ENCODE measurements at places on chromosomes 2 and 18.

- no peak for DNase-seq
Observed at GRCh38 chr2:35184471-35184870, 1171.1 kb upstream of the CRIM1 start.

DNA sequence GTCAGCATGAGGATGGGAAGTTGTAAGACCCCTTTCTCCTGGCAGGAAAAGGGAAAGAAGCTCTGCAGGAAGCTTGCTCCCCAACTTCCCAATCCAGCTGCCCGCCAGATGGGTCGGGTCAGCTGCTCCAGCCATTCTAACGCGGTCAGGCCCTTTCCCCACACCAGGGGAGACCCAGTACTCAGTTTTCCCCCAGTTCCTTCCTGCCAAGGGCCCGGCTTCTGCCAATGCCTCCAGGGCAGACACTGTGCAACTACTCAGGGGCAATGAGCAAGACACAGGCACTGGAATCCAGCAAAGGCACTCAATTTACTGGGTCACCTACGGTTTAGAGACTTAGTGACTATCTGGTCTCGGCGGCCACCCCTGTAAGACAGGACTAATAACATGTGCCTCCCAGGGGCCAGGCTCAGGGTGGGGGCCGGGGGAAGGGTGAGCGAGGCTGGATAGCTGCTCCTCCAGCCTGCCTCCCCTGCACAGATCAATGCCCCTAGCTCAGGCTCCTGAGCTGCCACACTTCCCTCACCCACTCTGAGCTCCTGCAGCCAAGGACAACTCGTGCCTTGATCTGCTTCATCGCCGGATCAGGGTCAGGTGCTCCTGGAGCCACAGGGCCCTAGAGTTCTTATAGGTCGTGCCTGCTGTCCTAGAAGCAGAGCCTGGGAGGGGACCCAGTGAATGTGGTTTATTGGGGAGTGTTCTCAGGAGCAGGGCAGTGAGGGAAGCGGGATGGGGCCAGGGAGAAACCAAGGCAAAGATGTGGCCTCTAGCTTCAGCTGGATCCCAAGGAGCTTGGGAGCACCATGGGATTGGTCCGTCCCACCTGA is 171.1 kb downstream of the ZFP36L2 start:
- DNase-seq = no peak

DNA sequence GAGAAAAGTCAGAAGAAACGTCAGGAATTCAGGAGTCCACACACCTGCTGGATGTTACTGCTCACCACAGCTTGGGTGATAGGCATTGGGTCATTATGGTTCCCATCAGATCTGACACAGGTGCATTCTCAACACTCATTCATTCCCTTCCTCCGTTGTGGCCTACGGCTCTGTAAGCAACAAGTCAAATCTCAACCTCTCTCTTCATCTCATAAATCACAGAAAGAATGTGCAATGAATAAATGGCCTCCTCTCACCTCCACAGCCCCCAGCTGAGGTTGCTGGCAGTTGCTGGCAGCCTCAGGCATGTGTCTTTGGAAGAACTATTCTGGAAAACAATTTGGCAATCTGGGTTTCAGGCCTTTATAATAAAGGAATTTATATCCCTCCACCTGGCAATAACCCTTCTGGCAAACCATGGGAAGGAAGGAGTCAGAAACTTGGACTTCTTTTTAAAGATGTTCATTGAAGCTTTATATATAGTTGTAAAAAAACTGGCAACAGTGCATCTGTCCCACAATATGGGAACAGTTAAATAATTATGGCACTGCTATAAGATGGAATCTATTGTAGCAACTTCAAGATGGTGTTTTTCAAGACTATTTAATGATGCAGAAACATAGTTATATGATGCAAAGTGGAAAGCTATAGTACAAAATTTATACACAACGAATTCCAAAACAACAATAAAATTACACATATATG is 175.4 kb downstream of the ANAPC1 start:
- no peak for DNase-seq

DNA sequence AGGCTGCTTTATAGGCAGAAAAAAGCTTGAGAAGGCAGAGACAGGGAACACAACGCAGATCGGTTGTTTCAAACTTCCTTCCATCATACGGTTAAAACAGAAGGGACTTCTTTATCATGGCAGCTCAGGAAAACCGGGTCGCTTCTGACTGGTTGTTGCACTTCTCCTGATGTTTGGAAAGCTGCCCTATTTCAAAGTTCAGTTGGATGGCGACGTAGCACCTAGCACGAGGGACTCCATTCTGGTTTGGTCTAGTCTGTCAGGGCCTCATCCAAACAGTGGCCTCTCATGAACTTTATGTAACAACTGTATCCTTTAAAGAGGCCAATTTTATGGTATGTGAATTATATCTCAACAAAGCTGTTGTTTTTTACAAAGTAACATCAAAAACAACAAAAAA is 210.1 kb upstream of the RAB12 start:
- DNase-seq = no peak

- no peak for DNase-seq
Observed at GRCh38 chr2:190948671-190949070, 65.3 kb downstream of the STAT1 start.

DNA sequence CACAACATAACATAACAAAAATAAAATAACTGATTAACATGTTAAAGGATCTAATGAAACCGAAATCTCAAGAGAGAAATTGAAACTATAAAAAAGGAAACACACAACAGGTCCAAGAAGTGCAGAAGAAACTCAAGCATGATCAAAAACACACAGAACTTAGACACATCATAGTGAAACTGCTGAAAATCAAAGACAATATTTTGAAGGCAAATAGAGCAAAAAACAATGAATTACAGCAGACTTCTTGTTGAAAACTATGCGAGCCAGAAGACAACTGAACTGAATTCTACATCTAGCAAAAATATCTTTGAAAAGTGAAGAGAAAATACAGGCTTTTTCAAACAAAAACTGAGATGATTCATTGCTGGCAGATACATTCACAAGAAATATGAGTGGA is 61.3 kb downstream of the UGP2 start:
- DNase-seq = no peak

- no peak for DNase-seq
Observed at GRCh38 chr2:163466331-163467250, 269.2 kb downstream of the FIGN start.

- no peak for DNase-seq
Observed at GRCh38 chr2:222105046-222105445, 193.8 kb downstream of the PAX3 start.

- DNase-seq = no peak
Observed at GRCh38 chr18:14974088-14974487, 226.1 kb downstream of the ANKRD30B start.

DNA sequence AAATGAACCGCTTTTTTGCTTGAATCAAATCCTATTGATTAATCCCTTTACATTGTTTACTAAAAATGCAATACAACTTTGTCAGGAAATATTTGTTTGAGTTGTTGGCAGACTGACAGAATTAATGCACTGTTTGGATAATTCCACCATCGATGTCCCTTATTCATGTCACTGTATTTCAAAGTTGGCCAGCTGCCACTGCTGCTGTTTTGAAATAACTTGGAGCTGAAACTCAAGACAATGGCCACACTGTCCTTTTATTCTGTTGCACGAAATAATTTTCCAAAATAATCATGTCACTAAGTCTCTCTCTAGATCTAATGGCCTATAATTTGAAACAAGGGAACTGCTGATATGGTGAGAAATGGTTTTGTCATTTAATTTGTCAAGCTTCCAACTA is 55.2 kb upstream of the PAX3 start:
- no peak for DNase-seq

- DNase-seq = no peak
Observed at GRCh38 chr2:100423631-100424030, 6.2 kb upstream of the CHST10 start.

- no peak for DNase-seq
Observed at GRCh38 chr18:23237524-23238151, 102.4 kb downstream of the CABLES1 start.

GRCh38 chr18:52888014-52888413 is 548.0 kb downstream of the DCC start:
- DNase-seq = no peak

GRCh38 chr2:65334714-65335113 is 97.7 kb downstream of the SPRED2 start:
- no peak for DNase-seq

GRCh38 chr2:16034151-16034974 is 94.0 kb downstream of the MYCN start:
- DNase-seq = no peak

GRCh38 chr2:100235098-100235497 is 87.2 kb downstream of the LONRF2 start:
- DNase-seq = no peak

- DNase-seq = no peak
Observed at GRCh38 chr2:118667348-118667747, 180.1 kb downstream of the EN1 start.

GRCh38 chr18:44556296-44556695 is 124.4 kb upstream of the SETBP1 start:
- DNase-seq = no peak

DNA sequence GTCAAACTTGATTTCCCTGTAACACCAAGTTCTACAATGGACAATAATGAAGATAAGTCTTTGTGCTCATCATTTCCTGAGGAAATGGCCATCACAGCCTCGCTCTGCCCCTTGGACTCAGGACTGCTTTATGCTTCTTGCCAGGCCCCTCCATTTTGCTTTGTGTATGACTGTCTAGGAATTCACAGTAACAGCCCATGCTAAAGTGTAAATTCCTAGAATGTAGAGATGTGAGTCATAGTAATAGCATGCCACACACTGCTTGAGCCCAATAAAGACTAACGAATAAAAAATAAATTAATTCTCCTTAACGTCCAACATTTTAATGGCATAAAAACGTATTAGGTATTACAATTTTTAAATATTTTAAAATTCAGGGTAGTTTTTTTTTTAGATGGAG is 226.5 kb downstream of the PID1 start:
- DNase-seq = no peak

DNA sequence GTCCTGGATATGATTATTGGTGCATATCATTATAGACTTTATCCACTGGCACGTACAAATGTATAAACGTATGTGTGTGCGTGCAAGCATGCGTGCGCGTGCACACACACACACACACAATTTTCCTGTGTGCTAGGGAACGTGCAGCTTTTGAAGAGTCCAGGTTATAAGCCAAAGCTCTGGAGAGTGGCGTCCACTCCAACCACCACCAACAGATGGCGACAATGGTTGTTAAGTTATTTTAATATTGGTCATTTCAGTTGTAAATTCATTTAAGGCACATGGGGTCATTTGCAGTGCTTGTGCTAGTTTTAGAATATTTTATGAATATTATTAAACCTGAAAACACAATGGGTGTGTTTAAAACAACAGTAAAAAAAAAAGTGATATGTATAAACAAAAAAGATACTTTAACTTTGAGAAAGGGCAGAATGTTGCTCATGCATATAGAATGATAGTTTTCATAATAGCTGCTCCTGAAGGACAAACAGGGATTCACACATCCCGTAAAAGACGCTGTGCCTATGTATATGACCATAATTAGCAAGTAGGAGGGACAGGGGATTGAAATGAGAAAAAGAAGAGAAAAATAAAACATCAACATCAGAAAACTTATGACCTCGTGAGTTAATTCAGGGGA is 124.2 kb upstream of the ITGB6 start:
- no peak for DNase-seq

- no peak for DNase-seq
Observed at GRCh38 chr2:240720686-240721595, 29.3 kb downstream of the AQP12A start.

- no peak for DNase-seq
Observed at GRCh38 chr2:36569267-36569856, 28.6 kb downstream of the FEZ2 start.

Data from NCI-H510A (cell line).